ENCODE measurements at places on chromosomes 1 and 21.
A peak's percentile ranks its signal among the peaks of the same experiment; 100 is the strongest.

DNA sequence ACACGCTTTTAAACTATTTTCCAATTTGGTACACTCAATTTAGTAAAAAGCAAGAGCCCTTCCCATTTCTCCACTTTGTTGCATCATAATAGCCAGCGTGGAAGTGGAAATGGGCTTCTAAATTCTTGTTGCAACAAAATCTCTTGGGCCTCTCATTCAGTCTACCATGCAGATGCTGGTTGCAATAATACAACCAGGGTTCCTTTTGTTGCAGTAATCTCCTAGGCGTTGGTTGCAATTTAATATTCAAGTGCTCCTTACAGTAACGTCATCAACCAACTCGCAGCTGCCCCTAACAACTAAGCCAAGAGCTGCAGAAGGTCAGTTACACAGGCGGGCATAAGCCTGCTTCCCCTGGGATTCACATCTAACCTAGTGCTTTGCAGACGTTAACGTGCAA is 2.7 kb upstream of the HDGF start:
- no peak for DNase-seq

DNA sequence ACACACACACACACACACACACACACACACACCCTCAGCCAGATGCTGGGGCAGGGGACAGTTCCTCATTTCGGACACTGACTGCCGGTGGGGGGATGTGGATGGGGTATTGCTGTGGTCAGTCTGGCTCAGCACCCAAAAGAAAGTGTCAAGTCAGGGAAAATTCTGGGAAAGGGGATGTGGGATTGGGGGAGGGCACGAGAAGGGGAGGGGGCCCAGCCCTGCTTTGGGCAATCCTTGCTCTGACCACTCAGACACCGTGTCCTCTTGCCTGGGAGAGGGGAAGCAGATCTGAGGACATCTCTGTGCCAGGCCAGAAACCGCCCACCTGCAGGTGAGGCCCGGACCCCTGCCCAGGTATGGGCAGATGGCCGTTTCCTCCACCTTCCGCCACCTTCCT is at the start of gene C1QC:
Gene C1QC (plus strand): TSS at position 253 of the 400 bp plus-strand sequence. CDS start 391 bp downstream, outside the sequence.
- no peak for DNase-seq

DNA sequence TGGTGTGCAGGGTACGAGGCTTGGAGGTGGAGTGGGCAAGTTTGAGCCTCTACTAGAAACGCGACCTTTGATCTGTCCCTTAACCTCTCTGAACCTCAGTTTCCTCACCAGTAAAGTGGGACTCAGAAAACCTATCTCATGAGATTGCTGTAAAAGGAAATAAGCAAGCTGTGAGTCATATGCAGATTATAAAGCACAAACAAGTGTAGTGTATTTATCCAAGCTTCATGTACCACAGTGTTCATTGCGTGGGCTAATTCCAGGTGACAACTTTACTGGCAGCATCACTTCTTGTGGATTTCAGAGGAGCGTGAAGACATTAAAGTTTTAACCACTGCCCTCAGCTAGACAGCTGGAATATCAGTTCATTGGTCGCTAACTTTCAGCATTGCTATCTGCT is 44.4 kb downstream of the ZNF697 start:
- DNase-seq, result no peak

- no peak for DNase-seq
These were observed 6.9 kb downstream of the SLC26A9 start for GRCh38 chr1:205936311-205936710.

DNA sequence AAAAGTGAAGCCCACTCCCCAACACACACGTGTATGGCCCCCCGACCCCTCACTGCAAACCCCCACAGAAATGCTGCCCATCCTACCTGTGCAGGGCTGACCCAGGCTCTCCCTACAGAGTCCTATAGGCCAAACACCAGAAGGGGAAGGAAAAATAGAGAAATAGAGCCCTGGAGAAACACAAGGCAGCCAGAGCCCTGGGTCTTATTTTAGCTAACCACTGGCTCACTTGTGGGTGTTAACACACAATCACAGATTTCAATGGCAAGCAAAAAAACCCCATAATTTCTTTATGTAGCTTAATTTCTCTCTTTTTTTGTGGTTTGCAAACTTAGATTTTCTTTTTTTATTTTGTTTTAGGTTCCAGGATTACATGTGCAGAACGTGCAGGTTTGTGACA is 989 bp upstream of the PIGR start:
- DNase-seq, result no peak

GRCh38 chr1:193538680-193539079 is 352.3 kb upstream of the B3GALT2 start:
- no peak for DNase-seq

GRCh38 chr1:154148807-154149206 is 6.1 kb downstream of the NUP210L start:
- DNase-seq, result no peak

DNA sequence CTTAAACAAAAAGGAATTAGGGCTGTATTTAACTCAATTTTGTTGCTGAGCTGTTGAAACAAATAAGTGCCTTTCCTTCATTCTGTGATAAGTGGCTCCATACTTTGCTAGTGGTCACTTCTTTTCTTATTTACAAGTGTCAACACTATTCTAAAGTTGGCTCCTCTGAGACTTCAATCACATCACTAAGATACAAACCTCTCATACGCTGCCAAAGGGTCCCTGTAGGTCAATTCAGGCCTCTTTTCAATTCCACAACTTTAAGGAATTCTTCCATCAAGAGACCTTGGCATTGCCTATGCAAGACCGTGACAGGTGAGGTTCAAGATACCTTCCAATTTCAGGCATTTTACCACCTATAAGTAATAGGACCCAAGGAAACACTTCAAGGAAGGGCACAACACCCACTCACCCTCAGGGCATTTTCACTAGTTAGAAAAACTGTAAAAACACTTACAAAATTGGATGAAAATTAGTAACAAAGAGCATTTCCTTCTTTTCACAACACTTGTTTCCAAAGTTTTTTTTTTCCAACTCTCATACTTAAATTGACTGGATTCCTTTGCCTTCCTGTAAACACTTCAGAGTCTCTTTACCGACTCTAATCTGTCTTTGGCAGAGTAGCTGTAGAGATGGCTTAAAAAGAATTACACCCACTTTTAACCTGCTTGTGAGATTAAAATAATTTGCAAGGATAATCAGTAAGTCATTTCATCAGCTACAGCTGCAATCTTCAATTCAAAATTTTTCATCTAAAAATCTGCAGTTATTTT is 24.5 kb downstream of the SERBP1 start:
- no peak for DNase-seq

GRCh38 chr1:25952841-25953401 is 44.9 kb downstream of the PAFAH2 start:
- no peak for DNase-seq

DNA sequence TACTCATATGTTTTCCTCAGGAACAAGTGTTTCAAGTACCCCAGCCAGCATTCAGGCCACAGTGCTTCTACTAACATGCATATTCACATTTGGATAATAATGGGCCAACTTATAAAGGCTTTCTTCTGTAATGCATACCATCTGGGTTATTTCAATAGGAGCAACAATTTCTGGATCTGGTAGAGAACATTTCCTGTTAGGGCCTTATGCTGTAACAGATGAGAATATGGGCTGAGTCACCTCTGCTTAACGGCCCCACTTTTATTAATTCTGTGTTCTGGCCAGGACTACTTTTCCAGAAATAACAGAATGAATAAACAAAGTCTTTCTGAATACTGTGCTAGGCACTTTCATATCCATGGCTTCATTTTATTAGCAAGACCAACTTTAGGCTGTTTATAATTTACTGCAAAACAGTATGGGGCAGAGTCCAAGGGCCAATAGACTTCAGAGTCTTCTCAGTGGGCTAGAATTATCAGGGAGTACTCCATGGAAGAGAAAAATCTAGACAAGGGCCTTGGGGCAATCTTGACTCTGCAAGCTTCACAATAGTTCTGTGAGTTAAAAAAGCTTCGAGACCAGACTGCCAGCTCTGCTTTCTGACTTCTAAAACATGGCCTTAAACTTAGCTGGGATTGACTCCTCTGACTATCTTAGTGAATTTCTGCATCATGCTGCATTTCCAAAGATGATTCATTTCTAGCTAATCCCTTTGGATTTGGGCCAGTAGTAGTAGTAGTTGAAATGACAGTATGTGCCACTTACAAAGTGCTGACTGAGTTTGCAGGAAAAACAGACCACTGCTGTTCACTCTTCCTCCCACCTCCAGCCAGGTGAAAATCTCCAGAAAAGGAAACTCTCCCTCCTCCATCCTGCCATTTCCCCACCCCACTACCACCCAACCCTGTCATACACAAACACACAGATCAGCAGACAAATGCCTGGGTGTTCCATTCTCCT is 8.2 kb upstream of the SSX2IP start:
- DNase-seq, result peak; percentile 20

- no peak for DNase-seq
These were observed 484.1 kb upstream of the NFIA start for GRCh38 chr1:60598041-60598910.

DNA sequence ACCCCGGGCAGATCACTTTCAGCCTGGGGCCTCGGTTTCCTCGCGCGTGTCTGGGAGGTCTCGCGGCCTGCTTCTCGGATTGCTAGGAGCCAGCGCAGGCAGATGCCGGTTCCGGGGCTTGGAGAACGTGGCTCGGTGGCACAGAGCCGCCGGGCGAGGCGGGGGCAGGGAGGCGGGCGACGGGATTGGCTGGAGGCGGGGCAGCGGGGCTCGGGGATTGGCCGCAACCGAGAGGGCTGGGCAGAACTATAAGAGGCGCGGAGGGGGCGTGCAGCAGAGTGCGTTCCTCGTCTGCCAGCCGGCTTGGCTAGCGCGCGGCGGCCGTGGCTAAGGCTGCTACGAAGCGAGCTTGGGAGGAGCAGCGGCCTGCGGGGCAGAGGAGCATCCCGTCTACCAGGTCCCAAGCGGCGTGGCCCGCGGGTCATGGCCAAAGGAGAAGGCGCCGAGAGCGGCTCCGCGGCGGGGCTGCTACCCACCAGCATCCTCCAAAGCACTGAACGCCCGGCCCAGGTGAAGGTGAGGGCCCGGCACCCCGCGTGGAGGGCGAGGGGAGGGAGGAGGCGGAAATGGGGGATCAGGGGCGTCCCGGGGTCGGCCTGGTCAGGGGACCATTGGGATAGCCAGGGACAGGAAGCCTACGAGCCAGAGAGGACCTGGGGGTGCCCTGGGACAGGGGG is at the start of gene MFSD2A:
Gene MFSD2A (plus strand): TSS at position 276 of the 677 bp plus-strand sequence. CDS start 148 bp downstream, at position 424.
- peak; percentile 89 for DNase-seq

DNA sequence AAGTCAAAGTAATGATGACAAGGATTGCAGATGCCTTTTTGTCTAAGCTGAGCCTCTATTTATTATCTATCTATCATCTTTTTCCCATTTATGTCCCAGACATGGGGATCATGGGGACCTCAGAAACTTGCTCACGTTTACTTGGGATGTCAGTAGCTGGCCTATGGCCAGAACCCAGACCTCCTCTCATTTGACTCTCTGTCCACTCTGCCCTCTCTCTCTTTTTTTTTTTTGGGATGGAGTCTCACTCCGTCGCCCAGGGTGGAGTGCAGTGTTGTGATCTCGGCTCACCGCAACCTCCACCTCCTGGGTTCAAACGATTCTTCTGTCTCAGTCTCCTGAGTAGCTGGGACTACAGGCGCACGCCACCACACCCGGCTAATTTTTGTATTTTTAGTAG is 3.7 kb upstream of the ID3 start:
- DNase-seq, result no peak

DNA sequence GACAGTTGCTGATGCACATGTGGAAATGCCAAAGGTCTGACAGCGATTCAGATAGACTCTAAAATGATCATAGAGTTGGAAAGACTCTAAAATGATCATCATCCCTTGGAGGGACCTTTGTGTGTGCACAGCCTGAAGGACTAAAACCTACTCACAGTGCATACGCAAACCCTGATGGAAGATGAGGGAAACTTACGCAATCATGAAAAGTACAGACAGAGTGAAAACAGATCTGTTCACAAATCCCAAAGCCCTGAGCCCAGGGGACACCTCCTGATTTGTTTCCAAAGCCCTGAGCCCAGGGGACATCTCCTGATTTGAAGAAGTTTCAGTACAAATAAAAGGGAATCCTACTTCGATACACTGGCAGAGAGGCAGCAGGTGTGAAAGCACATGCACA is 79.3 kb upstream of the PROX1 start:
- DNase-seq, result no peak

DNA sequence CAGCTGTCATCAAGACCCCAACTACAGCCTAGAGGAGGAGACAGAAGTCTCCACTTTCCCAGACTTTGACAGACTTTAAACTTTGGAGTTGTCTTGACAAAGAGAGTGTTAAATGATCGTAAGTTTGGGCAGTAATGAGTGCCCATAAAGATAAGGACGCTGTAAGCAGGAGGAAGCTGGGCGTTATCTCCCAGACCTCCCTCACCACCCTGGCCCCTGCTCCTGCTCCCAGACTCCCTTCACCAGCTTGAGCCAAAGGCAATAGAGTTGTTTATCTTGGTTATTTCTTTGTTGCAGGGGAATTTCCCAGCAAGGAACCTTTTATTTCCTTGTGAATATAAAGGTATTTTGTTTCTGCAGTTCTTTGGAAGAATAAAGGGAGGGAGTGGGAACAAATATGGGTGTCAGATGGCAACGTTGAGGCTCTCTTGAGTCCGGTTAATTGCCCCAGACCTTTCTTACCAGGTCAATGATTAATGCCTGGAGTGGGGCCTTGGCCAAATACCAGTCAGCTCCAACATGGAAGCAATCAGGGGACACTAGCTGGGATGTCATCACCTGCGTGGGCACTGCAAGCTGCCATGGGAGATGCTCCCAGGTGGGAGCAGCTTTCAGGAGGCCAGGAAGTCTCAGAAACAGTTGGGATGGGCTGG is 4.4 kb downstream of the PIGR start:
- DNase-seq, result peak; percentile 54

GRCh38 chr1:15426492-15427279 is 11.6 kb upstream of the CTRC start:
- peak; percentile 52 for DNase-seq

GRCh38 chr1:213154056-213154685 is 103.1 kb downstream of the RPS6KC1 start:
- peak; percentile 15 for DNase-seq

DNA sequence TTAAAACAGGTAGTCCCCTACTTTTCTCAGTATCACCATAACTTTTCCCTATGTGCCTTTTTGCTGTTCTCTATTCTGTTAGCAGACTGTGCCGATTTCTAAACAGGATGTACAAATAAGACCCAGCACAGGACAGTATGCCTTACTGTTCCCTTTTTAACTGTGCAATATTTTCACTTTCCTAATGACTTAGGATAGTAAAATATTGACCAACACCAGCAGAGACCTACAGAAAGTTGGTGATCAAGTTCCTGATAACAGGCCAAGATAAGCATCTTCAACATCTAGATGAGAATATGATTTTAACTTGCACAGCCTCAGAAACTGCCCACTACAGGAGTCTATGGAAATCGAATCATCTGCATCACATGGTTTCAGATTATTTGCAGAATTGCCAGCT is 42.0 kb downstream of the ADSS2 start:
- DNase-seq, result no peak

DNA sequence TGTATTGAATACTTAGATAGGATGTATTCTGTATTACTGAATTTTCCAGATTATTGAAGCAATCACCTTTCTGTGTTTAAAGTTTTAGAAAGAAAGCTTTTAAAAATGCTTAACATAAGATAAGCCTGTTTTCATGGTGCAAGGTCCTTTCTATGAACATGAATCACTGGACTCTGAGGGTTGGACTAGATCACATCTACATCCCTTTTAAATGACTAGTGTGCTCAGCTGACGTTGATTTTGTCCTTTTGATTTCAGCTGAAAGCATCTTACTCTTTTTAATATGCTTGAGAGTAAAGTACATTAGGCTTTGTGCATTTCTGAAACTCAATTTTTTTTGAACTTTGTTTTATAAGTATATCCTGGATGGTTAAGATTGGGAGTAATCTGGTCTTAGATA is 16.2 kb downstream of the MIER1 start:
- no peak for DNase-seq

- no peak for DNase-seq
These were observed 391.8 kb downstream of the MATN1 start for GRCh38 chr1:30331415-30332065.

- DNase-seq, result no peak
These were observed 6.4 kb upstream of the WNT3A start for GRCh38 chr1:228000416-228000815.

Data from K562 (cell line).